B cell (primary cell): ENCODE measurements at places on chromosomes 3 and 15. TPM values are rescaled to one million over a fixed set of nuclear protein-coding genes. Genes with fewer than 3 reads are reported as not detected.

DNA sequence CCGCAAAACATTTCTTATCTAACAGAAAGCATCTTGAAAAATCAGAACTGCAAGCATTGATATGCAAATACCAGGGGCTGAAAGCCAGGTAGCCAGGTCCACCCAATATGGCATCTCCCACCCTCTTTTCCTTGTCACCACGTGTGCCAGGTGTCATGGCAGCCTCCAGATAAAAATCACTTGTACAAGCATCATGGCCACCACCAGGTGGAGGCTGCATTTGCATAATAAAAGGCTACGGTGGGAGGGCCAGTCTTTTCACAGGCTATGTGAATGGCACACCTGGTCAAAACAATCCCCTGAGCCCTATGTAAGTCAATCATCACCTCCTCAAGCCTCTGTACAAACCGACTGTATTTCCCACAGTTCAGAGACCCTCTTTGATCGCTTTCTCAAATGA lies 1233.1 kb upstream of the ALCAM start:
- no peaks in the 10 kb centered on the region for H3K27me3 ChIP-seq
- no peaks in the 10 kb centered on the region for H3K36me3 ChIP-seq
- H3K4me1 ChIP-seq, result no peaks in the 10 kb centered on the region
- no peak overlapping the region for H3K27ac ChIP-seq
- no peak overlapping the region for H3K4me3 ChIP-seq

- H3K4me3 ChIP-seq, result no peak overlapping the region
- no peak for DNase-seq
- H3K36me3 ChIP-seq, result no peaks in the 10 kb centered on the region
- no peaks in the 10 kb centered on the region for H3K27me3 ChIP-seq
- no peaks in the 10 kb centered on the region for H3K4me1 ChIP-seq
Measured at GRCh38 chr15:46280762-46281542, 646.1 kb downstream of the SQOR start.

DNA sequence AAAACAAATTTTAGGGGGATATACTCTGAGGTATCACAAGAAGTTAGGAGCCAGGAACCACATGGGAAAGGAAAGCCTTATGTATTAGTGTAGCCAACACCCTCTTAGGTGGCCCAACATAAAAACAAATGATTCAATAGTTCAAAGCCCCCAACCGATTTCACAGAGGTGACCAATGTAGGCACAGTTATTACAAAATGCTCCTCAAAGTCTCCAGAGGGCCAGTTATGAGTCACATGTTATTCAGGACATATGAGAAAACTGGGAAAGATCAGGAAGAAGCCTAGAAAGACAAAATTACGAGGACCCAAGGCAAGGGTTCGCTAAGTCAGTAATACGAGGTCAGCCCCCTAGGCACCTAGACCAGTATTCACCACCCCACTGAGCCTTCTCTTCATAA lies 29.9 kb upstream of the FBN1 start:
- no peaks in the 10 kb centered on the region for H3K4me1 ChIP-seq
- no peaks in the 10 kb centered on the region for H3K36me3 ChIP-seq
- H3K4me3 ChIP-seq, result no peak overlapping the region
- H3K27me3 ChIP-seq, result no peaks in the 10 kb centered on the region
- no peak for DNase-seq

DNA sequence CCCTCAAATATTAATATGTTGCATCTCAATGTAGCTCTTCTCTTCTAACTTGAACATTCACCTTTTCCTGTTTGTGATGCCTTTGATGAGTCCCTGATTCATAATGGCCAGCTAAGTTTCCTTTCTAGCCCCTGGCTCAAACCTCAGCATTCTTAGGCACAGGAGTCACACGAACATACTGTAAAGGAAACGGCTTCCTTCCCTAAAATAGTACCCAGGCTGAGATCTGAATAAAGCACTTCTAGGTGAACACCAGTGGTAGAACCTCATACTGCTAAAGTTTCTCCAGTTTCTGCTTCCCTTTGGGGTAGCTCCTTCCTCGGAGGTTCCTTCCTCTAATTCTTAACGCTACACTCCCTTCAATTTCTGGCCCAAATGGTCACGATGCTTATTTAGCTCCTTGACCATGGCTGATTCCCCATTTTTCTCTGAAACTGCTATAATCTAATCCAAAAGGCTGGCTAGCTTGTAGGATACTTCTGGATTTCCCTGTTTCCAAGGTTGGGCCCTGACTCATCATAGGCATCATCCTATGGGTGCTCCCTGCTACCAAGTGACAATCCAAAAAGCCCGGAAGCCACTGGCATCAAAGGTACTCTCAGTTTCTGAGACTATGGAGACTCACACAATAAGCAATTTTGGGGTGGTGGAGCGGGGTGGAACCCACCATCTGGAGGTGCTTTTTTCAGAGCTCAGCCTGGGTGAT lies 2.4 kb downstream of the ANAPC13 start:
- DNase-seq, result no peak
- H3K36me3 ChIP-seq, result peaks cover 39% of the 10 kb centered on the region
- H3K27ac ChIP-seq, result no peak overlapping the region
- H3K4me1 ChIP-seq, result peaks cover 40% of the 10 kb centered on the region
- no peak overlapping the region for H3K4me3 ChIP-seq
- no peaks in the 10 kb centered on the region for H3K27me3 ChIP-seq

DNA sequence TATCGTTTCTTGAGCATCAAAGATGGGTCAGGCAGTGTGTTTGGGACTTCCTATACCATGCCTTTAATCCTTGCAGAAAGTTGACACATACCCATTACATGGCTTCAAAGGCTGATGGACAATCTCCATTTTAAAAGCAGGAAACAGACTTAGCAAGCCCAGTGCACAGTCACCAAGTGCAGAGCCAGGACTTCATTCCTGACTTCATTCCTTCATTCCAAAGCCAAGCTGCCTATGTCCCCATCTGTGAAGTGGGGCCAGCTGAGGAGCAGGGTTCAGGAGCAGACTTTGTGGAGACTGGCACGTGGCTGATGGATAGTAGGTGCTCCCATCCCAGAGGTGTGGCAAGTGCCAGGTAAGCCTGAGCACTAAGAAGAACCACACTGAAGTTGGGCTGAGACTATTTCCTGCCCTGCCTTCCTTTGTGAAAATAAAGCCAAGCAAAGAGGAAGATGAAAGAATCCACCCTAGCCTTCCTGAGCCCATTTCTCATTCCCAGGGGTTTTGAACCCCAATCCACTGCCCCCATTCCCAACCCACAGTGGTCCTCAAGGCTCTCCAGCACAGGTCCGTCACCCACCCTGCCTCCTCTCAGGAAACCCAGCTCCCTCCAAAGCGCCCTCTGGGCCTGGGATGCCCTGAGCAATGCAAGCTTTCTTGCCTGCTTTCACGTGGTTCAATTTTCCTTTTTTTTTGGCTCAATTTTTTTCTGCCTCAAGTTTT lies 1.8 kb downstream of the CX3CR1 start:
- no peaks in the 10 kb centered on the region for H3K36me3 ChIP-seq
- H3K4me1 ChIP-seq, result peaks cover 27% of the 10 kb centered on the region
- no peak overlapping the region for H3K27ac ChIP-seq
- no peak for DNase-seq

- H3K36me3 ChIP-seq, result no peaks in the 10 kb centered on the region
- DNase-seq, result no peak
- no peaks in the 10 kb centered on the region for H3K4me1 ChIP-seq
- no peak overlapping the region for H3K27ac ChIP-seq
Measured at GRCh38 chr3:182252802-182253201, 540.5 kb upstream of the ATP11B start.

GRCh38 chr3:179991883-179992282 lies 44.9 kb downstream of the PEX5L start:
- no peak overlapping the region for H3K4me3 ChIP-seq
- no peaks in the 10 kb centered on the region for H3K27me3 ChIP-seq
- no peaks in the 10 kb centered on the region for H3K4me1 ChIP-seq
- no peaks in the 10 kb centered on the region for H3K36me3 ChIP-seq
- no peak overlapping the region for H3K27ac ChIP-seq

DNA sequence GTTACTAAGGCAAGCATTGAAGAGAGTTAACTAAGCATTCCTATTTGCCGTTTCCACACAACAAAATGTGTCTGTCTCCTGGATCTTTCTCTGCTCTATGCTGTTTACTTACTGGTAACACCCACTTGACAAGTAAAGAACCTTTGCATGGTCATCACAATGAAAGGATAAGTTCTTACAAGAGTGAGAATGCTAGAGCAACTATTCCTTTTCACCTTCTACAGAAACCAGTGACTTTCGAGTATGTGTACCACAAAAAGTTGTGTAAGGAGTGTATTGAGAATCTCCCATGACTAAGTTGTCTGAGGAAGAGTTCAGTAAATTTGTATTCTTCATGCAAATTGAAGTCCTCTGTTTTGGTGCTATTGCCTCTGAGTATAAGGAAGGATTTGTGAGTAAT lies 10.8 kb downstream of the TIPARP start:
- H3K4me1 ChIP-seq, result peaks cover 19% of the 10 kb centered on the region
- H3K36me3 ChIP-seq, result no peaks in the 10 kb centered on the region
- no peak overlapping the region for H3K4me3 ChIP-seq
- H3K27ac ChIP-seq, result no peak overlapping the region
- no peak for DNase-seq

GRCh38 chr3:122184591-122184929 lies 1.1 kb downstream of the CASR start:
- peak; percentile 8 for DNase-seq
- H3K4me1 ChIP-seq, result peaks cover 10% of the 10 kb centered on the region

GRCh38 chr3:55782807-55783206 lies 295.7 kb upstream of the WNT5A start:
- DNase-seq, result no peak
- no peak overlapping the region for H3K27ac ChIP-seq
- H3K27me3 ChIP-seq, result no peaks in the 10 kb centered on the region
- H3K4me1 ChIP-seq, result no peaks in the 10 kb centered on the region
- no peak overlapping the region for H3K4me3 ChIP-seq
- no peaks in the 10 kb centered on the region for H3K36me3 ChIP-seq

GRCh38 chr15:81197688-81198281 lies 1.1 kb downstream of the IL16 start:
- H3K4me1 ChIP-seq, result peaks cover 4% of the 10 kb centered on the region
- no peaks in the 10 kb centered on the region for H3K27me3 ChIP-seq
- no peak overlapping the region for H3K4me3 ChIP-seq
- no peaks in the 10 kb centered on the region for H3K36me3 ChIP-seq

The GRAMD2A gene
- total RNA-seq, result not detected in 2 replicates

The RHOV gene
- 0.41 and 0.54 TPM in 2 replicates for total RNA-seq

The LSAMP gene
- total RNA-seq, result not detected in 2 replicates

The CFAP20DC gene
- total RNA-seq, result 0.83 and 1.2 TPM in 2 replicates
